ENCODE measurements at places on chromosomes 3 and 15. TPM values are rescaled to one million over a fixed set of nuclear protein-coding genes. Genes with fewer than 3 reads are reported as not detected.

GRCh38 chr3:58751235-58751634 lies 84.7 kb upstream of the FAM3D start:
- DNase-seq, result no peak

GRCh38 chr3:150355574-150355973 lies 52.5 kb upstream of the TSC22D2 start:
- no peak for DNase-seq

- DNase-seq, result no peak
These were observed 38.9 kb downstream of the ZFAND6 start for GRCh38 chr15:80098341-80098740.

Gene COLQ
- total RNA-seq, result 14.9 TPM

Gene STIMATE
- total RNA-seq, result 6.3 TPM

Gene FSIP1
- 1.2 TPM for total RNA-seq
